Right lobe of liver (tissue), 6 donors: ENCODE measurements at places on chromosomes 1 and 21. TPM values are rescaled to one million over a fixed set of nuclear protein-coding genes. Genes with fewer than 3 reads are reported as not detected.
A peak's percentile ranks its signal among the peaks of the same experiment; 100 is the strongest.

DNA sequence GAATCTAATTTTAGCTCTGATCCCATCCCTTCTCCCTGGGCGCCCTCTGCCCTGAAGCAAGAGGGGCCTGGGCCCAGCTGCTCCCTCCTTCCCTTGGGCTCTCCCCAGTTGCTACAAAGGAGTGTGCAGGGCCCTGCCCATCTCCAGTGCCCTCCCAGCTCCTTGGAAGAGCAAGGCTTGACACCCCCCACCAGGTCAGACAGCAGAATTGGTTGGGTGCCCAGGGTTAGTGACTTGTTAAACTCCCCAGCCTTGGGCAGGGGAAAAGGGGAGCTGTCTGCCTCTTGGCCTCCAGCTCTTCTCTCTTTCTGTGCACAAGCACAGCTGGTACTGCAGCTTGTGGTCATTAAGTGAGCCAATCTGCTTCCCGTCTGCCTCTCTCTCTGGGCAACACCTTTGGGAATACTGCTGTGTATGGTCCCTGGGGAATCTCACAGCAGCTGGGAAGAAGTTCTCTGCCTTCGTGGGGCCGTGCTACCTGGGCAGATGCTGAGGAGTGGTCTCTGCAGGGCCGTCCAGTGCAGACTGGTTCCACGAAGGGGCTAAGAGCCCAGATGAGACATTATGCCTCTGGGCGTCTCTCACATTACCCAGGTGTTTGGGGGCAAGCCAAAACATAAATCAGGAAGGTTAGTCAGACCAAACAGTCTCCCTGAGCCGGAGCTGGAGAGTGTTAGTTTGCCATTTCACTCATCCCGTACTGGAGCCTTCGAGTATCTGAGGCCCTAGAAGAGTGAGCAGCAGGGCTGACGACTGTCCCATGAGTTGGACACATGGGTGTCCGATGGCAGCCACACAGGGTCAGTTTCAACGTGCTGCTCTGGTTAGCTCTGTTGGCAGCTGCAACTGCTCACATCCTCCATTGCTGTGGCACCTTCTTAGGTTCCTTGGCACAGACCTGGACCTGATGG is 37.3 kb downstream of the TMEM53 start:
- no peak overlapping the region for H3K4me3 ChIP-seq
- no peaks in the 10 kb centered on the region for H3K27me3 ChIP-seq
- no peak overlapping the region for H3K27ac ChIP-seq

DNA sequence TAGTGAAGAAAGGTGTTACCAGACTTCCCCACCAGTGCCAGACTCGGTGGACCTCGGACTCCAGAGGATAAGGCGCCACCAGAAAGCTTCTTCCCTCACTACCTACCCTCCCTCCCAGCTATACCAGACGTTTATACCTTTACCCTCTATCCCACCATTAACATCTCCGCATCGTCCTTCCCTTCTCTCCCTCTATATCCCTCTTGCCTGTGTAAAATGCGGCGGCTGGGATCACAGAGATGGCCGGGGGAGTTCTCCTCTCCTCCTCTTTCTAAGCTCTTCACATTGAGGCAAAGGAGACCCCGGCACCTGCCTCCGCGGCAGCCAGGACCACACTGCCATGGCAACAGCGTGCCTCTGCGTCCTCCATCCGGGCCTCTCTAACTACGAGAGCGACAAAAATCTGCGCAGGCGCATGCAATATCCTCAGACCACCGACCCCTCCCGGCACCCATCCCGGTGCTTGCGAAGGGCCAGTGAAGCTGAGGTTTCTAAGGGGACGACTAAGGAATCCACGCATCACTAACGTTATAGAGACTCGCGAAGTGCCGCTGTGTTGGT is at the start of gene CCDC181:
TSS of gene CCDC181 (minus strand) at position 394 of the 561 bp plus-strand sequence. CDS start 2,547 bp downstream, outside the sequence.
- H3K27ac ChIP-seq = no peak within 1 kb of the TSS
- peak within 1 kb of the TSS; percentile 40 for H3K4me3 ChIP-seq
- peak; percentile 46 for DNase-seq

- H3K27me3 ChIP-seq = no peaks in the 10 kb centered on the region
- DNase-seq = peak; percentile 48
- H3K4me3 ChIP-seq = peak overlapping the region; percentile 74
- peaks cover 12% of the 10 kb centered on the region for H3K4me1 ChIP-seq
- no peaks in the 10 kb centered on the region for H3K36me3 ChIP-seq
- H3K27ac ChIP-seq = no peak overlapping the region
Observed at GRCh38 chr1:202811296-202812175, 782 bp downstream of the PCAT6 start.

DNA sequence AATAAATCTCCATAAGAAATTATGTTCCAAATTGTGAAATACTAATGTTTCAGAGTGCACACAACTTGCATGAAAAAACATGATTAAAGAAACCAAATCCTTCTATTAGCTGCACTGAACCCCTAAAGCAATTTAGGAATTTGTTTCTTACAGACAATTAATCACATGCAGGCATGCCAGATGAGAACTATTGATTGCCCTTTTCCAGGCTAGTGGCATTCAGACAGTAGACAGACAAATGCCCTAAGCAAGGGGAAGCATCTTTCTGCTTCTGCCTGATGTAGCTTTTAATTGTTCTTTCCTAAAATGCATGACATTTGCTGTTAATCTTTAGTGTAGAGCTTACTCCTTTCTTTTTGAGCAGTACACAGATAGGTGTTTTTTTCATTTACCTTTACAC is 229.5 kb downstream of the DPYD start:
- DNase-seq = no peak
- no peaks in the 10 kb centered on the region for H3K27me3 ChIP-seq
- peaks cover 3% of the 10 kb centered on the region for H3K36me3 ChIP-seq
- H3K27ac ChIP-seq = no peak overlapping the region

TRIM67 gene
- total RNA-seq = not detected

DNA sequence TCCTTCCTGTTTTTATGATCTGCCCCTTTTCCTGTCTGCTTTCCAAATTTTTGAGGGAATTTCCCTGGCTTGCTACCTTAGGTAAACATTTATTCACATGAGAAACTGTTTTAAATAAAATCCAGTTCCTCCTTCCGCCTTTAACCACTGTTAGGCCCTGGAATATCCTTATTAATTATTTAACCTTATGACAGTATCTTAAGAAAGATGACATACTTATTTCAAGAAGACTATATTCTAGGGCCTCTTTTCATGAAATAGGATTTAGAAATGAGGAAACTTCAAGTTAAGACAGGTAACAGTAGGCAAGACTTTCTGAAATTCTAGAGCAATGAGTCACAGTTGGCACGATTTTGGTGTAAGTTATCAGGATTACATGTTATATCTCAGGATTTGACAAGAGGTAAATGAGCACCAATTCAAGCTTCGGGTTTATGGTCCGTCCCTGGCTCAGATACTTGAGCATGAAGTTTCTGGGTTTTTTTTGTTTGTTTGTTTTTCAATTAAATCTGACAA is 2.0 kb upstream of the TNFSF18 start:
- no peaks in the 10 kb centered on the region for H3K4me1 ChIP-seq
- H3K27me3 ChIP-seq = no peaks in the 10 kb centered on the region
- H3K4me3 ChIP-seq = no peak overlapping the region
- H3K36me3 ChIP-seq = no peaks in the 10 kb centered on the region

- H3K4me1 ChIP-seq = no peaks in the 10 kb centered on the region
- no peak for DNase-seq
- no peaks in the 10 kb centered on the region for H3K36me3 ChIP-seq
Observed at GRCh38 chr1:21530368-21531016, 21.3 kb downstream of the ALPL start.

KIRREL1 gene
- total RNA-seq = 2.5 TPM

DNA sequence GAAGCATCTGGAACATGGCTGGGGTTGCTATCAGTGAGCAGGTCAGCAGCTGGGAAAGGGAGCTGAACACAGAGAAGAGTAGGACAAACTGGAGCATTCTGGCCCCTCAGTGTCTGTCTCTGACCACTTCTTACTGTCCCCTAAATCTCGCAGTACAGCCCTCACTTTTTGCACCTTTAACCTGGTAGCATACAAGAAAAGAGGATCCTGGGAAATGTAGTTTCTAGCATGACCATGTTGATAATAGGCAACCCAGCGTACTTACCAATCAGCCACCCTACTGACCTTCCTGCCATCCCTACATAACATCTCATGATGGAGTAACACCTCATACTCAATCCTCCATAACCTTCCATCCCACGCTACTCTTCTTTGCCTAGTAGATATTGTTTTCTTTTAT is 99.1 kb upstream of the RAVER2 start:
- no peak overlapping the region for H3K4me3 ChIP-seq
- no peaks in the 10 kb centered on the region for H3K27me3 ChIP-seq
- H3K4me1 ChIP-seq = no peaks in the 10 kb centered on the region
- no peak for DNase-seq
- H3K36me3 ChIP-seq = no peaks in the 10 kb centered on the region

DNA sequence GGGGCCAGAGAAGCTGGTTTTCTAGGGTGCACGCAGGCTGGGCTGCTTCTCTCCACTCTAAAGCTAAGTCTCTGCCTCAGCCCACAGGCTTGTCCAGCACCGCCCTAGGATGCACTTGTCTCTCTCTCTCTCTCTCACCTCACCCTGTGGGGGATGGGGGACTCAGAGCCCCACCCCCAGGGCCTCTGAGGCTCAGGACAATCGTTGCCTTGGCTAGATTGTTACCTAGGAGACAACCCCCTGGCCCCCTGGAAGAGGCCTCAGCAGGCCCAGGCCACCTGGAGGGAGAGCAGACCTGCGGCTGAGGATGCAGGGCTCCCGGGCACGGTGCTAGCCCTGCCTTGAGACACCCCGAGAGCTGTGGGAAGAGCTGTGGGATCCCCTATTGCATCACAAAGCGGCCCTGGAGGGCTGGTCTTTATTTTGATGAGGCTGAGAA is at the start of gene ACTRT2:
TSS of gene ACTRT2 (plus strand) at position 235 of the 439 bp plus-strand sequence. CDS start 220 bp downstream, outside the sequence.
- DNase-seq = no peak
- H3K4me1 ChIP-seq = no peaks in the 10 kb centered on the region
- H3K4me3 ChIP-seq = no peak within 1 kb of the TSS
- H3K36me3 ChIP-seq = no peaks in the 10 kb centered on the region

DNA sequence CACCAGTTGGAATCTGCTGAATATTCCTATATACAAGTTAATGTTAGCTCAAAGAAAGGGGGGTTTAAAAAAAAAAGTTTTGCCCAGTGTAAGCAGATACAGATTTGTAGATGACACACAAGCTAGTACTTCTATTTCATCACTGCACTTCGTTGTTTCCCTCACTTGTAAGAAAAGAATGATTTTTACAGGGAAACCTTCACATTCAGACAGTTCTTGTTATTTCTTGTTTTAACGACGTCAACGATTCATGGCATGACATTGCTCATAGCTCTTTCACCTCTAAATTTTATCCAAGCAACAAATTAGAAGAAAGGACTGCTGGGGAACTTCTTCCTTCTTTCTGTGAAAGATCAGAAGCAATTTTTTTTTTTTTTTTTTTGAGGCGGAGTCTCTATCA is 25.7 kb upstream of the C1orf105 start:
- no peaks in the 10 kb centered on the region for H3K27me3 ChIP-seq
- H3K36me3 ChIP-seq = no peaks in the 10 kb centered on the region
- DNase-seq = no peak

GRCh38 chr1:4977701-4978100 is 323.3 kb downstream of the AJAP1 start:
- no peak overlapping the region for H3K27ac ChIP-seq
- no peaks in the 10 kb centered on the region for H3K36me3 ChIP-seq
- H3K27me3 ChIP-seq = no peaks in the 10 kb centered on the region
- DNase-seq = no peak
- H3K4me3 ChIP-seq = no peak overlapping the region
- H3K4me1 ChIP-seq = no peaks in the 10 kb centered on the region

GRCh38 chr1:40162753-40163441 is 1.7 kb downstream of the RLF start:
- H3K36me3 ChIP-seq = no peaks in the 10 kb centered on the region
- no peak overlapping the region for H3K27ac ChIP-seq
- H3K27me3 ChIP-seq = no peaks in the 10 kb centered on the region
- H3K4me1 ChIP-seq = peaks cover 3% of the 10 kb centered on the region
- DNase-seq = no peak
- H3K4me3 ChIP-seq = peak overlapping the region; percentile 94

SH3D21 gene
- 1.3 TPM for total RNA-seq

LCE3D gene
- not detected for total RNA-seq

DNA sequence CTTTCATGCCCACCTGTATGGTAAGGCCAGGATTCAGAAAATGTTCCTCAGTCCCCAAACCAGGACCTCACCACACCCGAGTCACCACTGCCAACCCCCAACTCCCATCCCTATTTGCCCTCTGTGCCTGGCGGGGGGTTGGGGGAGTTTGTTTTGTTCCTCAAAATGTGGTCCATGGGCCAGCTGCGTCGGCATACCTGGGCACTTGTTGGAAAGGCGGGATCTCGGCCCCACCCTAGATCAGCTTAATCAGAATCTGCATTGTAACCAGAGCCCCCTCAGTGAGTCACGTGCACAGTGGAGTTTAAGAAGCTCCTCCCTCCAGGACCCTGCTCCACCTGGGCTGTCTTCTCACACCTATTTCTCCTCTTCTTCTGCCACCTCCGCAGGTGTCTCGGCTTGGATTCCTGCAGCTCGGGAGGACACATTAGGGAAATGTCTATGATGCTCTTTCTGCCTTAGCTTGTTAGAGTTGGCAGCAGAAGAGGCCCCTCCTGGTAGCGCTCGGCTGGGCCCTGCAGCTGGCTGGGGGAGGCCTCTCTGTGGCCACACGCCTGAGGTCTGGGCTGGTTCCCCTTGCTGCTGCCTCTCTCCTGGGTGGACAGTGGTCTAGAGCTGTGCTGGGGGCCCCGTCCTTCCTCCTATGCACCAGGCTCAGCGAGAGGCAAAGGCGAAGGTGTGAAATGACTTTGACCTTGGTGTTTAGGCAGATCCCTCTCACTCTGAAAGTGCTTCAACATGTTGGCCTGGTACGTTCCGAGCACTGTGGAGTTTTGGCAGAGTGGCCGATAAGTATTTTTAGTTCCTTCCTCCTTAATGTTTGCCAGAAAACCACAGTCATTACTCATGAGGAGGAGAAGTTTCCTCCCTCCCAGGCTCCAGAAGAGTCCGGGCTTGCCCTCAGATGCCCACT is 41.8 kb upstream of the CAMTA1 start:
- H3K4me3 ChIP-seq = no peak overlapping the region
- no peaks in the 10 kb centered on the region for H3K27me3 ChIP-seq
- peak overlapping the region; percentile 33 for H3K27ac ChIP-seq
- H3K36me3 ChIP-seq = no peaks in the 10 kb centered on the region
- peak; percentile 25 for DNase-seq
- no peaks in the 10 kb centered on the region for H3K4me1 ChIP-seq

FAM229A gene
- total RNA-seq = 5.5 TPM

PLA2G2F gene
- not detected for total RNA-seq

GRCh38 chr1:229284887-229285286 is 14.0 kb downstream of the RAB4A start:
- H3K27ac ChIP-seq = no peak overlapping the region
- H3K4me3 ChIP-seq = no peak overlapping the region
- DNase-seq = no peak
- no peaks in the 10 kb centered on the region for H3K36me3 ChIP-seq
- peaks cover 8% of the 10 kb centered on the region for H3K4me1 ChIP-seq
- H3K27me3 ChIP-seq = no peaks in the 10 kb centered on the region

ANKRD45 gene
- total RNA-seq = not detected

KRTAP19-3 gene
- total RNA-seq = not detected

BNIPL gene
- total RNA-seq = 0.19 TPM

GRCh38 chr1:159171254-159171687 is at the start of gene CADM3:
CADM3 (plus strand) TSS chr1:159171615; CDS start chr1:159171766, 151 bp downstream.
- peaks cover 3% of the 10 kb centered on the region for H3K27me3 ChIP-seq
- H3K36me3 ChIP-seq = no peaks in the 10 kb centered on the region
- no peak within 1 kb of the TSS for H3K4me3 ChIP-seq
- H3K4me1 ChIP-seq = no peaks in the 10 kb centered on the region
- no peak for DNase-seq
- H3K27ac ChIP-seq = no peak within 1 kb of the TSS

GRCh38 chr21:37939251-37939650 is 23.0 kb upstream of the KCNJ6 start:
- no peaks in the 10 kb centered on the region for H3K4me1 ChIP-seq
- no peak for DNase-seq
- H3K27me3 ChIP-seq = no peaks in the 10 kb centered on the region
